Testis (tissue), 5 donors: ENCODE measurements at places on chromosomes 3 and 15. TPM values are rescaled to one million over a fixed set of nuclear protein-coding genes. Genes with fewer than 3 reads are reported as not detected.
A peak's percentile ranks its signal among the peaks of the same experiment; 100 is the strongest.

DNA sequence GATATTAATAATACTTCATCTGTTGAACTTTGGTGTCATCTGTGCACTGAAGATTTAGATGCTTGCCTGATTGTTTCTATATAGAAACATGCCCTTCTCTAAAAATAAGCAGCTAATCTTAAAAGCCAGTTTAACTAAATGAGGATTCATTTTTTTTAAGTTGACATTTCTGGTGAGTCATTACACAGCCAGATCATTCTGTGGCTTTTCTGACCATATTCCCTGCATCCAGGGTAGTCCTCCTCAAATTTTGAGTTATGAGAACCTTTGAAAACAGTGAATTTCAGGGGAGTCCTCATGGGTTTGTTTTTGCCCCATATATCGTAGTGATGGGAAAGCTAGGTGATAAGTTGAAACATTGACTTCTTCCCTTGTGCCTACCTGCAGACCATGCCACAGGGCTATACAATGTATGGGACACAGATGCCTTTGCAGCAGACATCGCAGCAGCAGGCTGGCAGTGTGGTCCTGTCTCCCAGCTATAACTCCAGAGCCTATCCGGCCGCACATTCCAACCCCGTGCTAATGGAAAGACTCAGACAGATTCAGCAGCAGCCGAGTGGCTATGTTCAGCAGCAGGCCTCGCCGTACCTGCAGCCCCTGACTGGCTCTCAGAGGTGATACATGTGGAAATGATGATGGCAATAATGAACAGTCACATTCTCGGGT lies 26.5 kb upstream of the P2RY12 start:
- no peaks in the 10 kb centered on the region for H3K27me3 ChIP-seq
- no peak overlapping the region for H3K4me3 ChIP-seq
- H3K27ac ChIP-seq = no peak overlapping the region
- no peak for DNase-seq
- H3K4me1 ChIP-seq = no peaks in the 10 kb centered on the region
- no peaks in the 10 kb centered on the region for H3K36me3 ChIP-seq

GRCh38 chr15:71679793-71680353 lies 130.5 kb upstream of the NR2E3 start:
- no peaks in the 10 kb centered on the region for H3K4me1 ChIP-seq
- H3K27ac ChIP-seq = no peak overlapping the region

DNA sequence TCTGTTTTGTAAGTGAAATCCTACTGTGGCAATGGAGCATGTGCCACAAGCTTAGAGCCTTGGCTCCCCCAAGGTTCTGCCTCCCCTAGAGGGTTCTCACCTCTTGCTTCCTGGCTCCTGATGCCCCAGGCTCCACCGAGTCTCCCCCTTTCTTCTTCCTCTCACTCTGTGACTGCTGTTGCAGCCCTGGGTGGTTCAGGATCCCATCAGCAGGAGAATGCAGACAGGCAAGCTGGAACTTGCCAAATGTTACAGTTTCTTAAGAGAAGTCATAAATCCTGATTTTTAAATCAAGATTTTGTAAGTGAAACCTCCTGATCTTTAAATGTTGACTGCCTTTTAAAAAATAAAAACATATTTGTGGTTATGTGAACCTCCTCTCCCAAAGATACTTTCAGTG lies 133.9 kb downstream of the CCNL1 start:
- no peaks in the 10 kb centered on the region for H3K36me3 ChIP-seq
- no peaks in the 10 kb centered on the region for H3K27me3 ChIP-seq
- no peaks in the 10 kb centered on the region for H3K4me1 ChIP-seq
- no peak overlapping the region for H3K27ac ChIP-seq

DNA sequence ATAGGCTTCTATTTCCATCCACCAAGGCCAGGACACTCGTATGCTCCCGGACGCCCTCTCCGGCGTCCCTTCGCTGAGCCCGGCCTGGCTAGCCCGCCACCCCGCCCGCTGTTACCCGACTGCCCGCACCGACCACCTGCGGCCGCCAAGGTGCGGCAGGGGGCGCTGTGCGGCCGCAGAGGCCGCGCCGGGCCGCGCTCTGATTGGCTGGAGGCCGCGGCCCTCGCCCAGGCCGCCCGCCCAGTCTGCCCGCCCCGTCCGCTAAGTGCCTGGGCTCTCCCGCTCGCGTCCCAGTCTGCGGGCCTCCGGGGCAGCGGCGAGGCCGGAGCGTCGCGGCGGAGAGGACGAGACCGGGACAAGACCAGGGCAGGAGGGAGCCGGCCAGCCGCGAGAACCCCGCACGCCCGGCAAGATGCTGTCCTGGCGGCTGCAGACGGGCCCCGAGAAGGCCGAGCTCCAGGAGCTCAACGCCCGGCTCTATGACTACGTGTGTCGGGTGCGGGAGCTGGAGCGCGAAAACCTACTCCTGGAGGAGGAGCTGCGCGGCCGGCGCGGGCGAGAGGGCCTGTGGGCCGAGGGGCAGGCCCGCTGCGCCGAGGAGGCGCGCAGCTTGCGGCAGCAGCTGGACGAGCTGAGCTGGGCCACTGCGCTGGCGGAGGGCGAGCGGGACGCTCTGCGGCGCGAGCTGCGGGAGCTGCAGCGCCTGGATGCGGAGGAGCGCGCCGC lies at the start of gene SYNM:
SYNM (plus strand) TSS at position 293 of the 726 bp plus-strand sequence; CDS start at position 413, 120 bp downstream.
- H3K4me1 ChIP-seq = peaks cover 7% of the 10 kb centered on the region
- H3K4me3 ChIP-seq = peak within 1 kb of the TSS; percentile 65
- no peaks in the 10 kb centered on the region for H3K27me3 ChIP-seq

DNA sequence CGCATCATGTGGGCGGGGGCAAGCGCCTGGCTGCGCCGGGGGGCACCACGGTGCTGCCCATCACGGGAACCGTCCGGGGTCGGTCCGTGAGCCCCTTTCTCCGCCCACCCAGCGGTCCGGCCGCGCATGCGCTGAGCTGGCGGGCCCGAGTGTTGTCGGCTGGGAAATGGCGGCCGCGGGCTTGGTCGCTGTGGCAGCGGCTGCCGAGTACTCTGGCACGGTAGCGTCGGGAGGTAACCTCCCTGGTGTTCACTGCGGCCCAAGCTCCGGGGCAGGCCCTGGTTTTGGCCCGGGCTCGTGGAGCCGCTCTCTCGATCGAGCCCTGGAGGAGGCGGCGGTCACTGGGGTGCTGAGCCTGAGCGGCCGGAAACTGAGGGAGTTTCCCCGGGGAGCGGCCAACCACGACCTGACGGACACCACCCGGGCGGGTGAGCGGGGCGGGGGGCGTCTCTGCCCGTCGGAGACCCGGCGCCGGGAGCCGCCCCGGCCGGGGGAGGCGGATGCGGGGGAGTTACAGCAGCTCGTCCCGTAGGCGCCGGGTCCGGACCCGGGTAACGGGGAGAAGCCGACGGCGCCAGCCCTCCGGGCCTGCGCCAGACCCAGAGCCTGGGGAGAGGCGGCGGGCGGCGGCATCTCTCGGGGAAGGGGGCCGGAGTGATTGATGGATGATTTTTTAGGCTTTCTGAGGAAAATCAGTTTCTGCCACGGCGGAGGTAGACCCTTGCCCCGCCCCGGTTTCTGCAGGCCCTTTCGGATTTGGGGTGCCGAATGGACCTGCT lies at the start of gene LRCH3:
LRCH3 (plus strand) TSS at position 142 of the 779 bp plus-strand sequence; CDS start at position 167, 25 bp downstream.
- H3K4me3 ChIP-seq = peak within 1 kb of the TSS; percentile 95
- H3K4me1 ChIP-seq = no peaks in the 10 kb centered on the region
- peak; percentile 81 for DNase-seq
- no peaks in the 10 kb centered on the region for H3K36me3 ChIP-seq
- peak within 1 kb of the TSS; percentile 97 for H3K27ac ChIP-seq

- no peak overlapping the region for H3K27ac ChIP-seq
- H3K4me3 ChIP-seq = no peak overlapping the region
Measured at GRCh38 chr3:189790658-189791057, 159.5 kb downstream of the TP63 start.

Gene ARL14
- 0.31 TPM for total RNA-seq

Gene REC114
- 28.8 TPM for total RNA-seq
